ENCODE measurements at places on chromosomes 4 and X. TPM values are rescaled to one million over a fixed set of nuclear protein-coding genes. Genes with fewer than 3 reads are reported as not detected.

DNA sequence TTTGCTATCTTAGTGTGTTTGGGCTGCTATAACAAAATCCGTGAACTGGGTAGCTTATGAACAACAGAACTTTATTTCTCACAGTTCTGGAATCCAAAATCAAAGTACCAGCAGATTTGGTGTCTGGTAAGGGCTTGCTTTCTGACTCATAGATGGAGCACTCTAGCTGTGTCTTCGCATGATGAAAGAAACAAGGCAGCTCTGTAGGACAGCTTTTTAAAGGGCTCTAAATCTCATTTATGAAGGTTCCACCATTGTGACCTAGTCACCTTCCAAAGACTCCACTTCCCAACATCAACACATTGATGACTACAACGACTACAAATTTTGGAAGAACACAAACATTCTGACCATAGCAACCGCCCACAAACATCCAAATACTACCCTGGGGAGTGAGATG lies 158.6 kb upstream of the LCORL start:
- no peak for DNase-seq

- no peak for DNase-seq
These were observed 147.7 kb downstream of the SHROOM3 start for GRCh38 chr4:76582817-76583087.

MID2 gene
- total RNA-seq, result 18.9 TPM

NHS gene
- total RNA-seq, result 6.6 TPM

GPR173 gene
- 0.81 TPM for total RNA-seq

FAM53A gene
- total RNA-seq, result 4.0 TPM

DNA sequence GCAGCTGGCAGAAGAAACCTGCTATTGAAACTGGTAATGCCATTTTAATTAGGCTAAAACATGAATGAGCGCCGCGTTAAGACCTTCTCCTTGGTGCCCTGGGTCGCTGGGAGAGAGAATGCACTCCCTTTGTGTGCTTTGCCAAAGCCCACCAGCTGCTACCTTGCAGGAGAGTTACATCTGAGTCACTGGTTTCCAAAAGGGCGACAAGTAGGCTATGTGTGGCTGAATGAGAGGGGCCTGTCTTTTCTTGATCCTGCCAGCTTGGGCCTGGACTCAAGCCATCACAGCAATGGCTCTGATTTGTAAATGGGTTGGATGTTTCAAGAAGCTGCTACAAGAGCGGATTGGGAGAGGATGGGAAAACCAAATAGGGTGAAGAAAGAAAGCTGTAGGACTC lies 81.5 kb downstream of the NHS start:
- DNase-seq, result no peak

ETDA gene
- not detected for total RNA-seq

GRCh38 chrX:130125091-130125874 lies 15.0 kb upstream of the ELF4 start:
- no peak for DNase-seq

DGKK gene
- total RNA-seq, result not detected

DNA sequence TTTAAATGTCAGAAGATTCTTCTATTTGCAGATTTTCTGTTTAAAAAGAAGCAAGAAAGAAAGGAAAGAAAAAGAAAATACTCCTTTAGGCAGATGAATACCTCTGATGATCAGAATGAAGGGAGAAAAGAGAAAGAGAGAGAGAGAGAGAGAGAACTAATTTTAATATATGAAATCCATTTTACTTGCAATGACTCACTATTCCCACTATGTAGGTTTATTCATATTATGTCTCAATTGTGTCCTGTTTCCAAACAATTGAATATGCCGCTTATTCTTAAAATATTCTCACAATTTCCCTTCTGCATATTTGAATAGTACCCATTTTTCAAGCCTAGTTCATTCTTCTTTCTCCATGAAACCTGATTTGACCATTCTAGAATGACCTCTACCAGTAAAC lies 11.7 kb downstream of the MEPE start:
- no peak for DNase-seq

Data from activated T-cell treated with anti-CD3 and anti-CD28 coated beads, Interleukin-2, amount 50 U/mL, for 72 hours (primary cell).